ENCODE measurements at places on chromosomes 11 and 22. TPM values are rescaled to one million over a fixed set of nuclear protein-coding genes. Genes with fewer than 3 reads are reported as not detected.

- DNase-seq: no peak
Observed at GRCh38 chr22:26642465-26643417, 14.6 kb upstream of the MIAT start.

GRCh38 chr11:47387944-47388696 is 9.8 kb upstream of the SPI1 start:
- DNase-seq: no peak

- peak; percentile 51 for DNase-seq
Observed at GRCh38 chr11:68632802-68633201, 51.5 kb upstream of the GAL start.

DNA sequence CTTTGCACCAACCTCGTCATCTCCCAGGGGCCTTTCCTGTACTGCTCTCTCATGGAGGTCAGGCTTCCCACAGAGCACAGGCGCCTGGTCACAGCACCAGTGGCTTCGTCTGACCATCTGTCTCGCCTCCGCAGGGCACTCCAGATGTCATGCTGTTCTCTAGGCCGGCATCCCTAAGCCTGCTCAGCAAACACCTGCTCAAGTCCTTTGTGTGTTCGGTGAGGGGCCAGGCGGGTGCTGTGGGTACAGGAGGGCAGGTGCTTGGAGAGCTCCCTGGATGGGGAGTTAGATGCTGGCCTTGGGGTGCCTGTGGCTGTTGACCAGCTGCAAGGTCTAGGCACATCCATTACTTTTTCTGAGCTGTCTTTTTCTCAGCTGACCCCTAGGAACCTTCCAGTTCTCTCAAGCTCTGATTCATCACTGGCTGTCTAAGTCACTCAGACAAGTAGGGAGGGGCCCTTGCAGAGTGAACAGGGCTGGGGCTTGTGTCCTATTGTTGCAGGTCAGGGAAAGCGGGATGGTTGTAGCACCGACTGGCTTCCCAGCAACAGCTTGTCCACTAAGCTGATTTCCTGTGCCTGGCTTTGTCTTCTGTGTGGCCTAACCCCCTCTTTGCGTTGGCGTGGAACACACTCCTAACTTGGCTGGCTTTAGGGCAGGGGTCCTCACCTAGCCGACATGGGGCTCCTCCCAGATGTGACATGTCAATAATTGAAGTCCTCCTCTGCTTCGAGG is 9.2 kb downstream of the CLDN5 start:
- DNase-seq: no peak

DNA sequence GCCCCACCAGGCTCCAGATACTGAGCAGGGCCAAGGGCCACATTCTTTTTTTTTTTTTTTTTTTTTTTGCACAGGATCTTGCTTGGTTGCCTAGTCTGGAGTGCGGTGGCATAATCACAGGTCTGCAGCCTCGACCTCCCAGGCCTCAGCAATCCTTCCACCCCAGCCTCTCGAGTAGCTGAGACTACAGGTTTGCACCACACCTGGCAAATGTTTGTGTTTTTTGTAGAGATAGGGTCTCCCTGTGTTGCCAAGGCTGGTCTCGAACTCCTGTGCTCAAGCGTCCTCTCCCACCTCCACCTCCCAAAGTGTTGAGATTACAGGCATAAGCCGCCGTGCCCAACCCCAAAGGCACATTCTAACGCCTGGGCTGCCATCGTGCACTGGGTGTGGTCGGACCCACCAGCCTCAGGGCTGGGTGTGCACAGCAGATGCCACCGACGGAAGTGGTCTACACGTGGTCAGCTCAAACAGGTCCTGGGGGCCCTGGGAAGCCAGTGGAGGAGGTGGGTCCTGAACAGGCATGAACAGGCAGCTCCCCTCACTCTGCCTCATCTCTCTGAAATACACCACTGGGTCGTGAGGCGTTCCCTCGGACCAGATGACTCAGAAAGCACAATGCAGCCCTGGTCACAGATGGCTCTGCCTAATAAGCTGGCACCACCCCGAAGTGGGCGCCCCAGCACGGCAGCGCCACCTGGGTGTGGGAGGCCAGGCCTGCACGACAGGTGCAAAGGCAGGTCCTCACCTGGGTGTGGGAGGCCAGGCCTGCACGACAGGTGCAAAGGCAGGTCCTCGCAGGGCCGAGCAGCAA is 5.1 kb upstream of the B4GALNT4 start:
- DNase-seq: peak; percentile 53

OR51B4 gene
- not detected for total RNA-seq

MMP10 gene
- total RNA-seq: 0.24 TPM

FREY1 gene
- not detected for total RNA-seq

C11orf91 gene
- not detected for total RNA-seq

IGSF9B gene
- total RNA-seq: 0.96 TPM

All from RPMI7951 (cell line).